ENCODE measurements at places on chromosomes 3 and 15.

GRCh38 chr15:66489179-66489791, 8.3 kb downstream of the SNAPC5 start:
- DNase-seq: no peak

DNA sequence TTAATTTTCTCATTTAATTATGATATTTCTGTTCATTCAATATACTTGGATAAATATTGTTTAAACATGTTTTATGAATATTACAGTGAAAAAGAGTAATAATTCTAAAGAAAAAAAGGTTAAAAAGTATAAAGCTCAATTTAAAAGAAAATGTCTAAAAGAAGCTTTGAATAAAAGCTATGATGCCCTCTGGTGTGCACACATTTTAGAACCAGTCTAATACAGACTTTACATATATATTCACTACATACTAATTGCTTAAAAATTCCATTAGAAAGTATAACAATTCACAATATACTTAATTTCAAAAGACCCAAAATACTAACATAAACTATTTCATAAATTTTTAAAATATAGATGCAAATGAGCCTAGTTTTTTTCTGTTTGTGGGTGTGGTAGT, 909.1 kb upstream of the ROBO1 start:
- no peak for DNase-seq

GRCh38 chr3:114741066-114741465, 406.0 kb downstream of the ZBTB20 start:
- no peak for DNase-seq

- DNase-seq: no peak
Measured at GRCh38 chr3:165156757-165157420, 39.3 kb downstream of the SLITRK3 start.

DNA sequence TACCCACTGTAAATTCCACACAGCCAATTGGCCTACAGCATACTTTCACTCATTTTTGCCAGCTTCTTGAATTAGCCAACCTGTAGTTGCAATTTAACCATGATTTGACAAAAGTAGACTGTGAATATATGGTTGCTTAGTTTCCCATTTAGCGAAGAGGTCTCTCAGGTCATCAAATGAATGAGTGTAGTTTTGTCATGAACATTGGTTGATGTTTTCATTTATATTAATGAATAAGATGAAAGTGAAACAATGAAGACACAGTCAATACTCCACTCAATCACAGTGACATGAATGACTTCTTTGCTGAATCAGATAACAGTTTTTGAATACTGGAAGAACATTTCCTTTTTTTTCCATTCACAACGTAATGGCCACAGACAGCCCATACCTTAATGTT, 15.3 kb upstream of the FAM3D start:
- DNase-seq: no peak

- DNase-seq: no peak
Measured at GRCh38 chr3:11452312-11452711, 180.1 kb downstream of the ATG7 start.

GRCh38 chr15:25738171-25738965, 124.8 kb downstream of the ATP10A start:
- DNase-seq: no peak

GRCh38 chr3:187450431-187451190, 82.4 kb downstream of the RTP4 start:
- no peak for DNase-seq

DNA sequence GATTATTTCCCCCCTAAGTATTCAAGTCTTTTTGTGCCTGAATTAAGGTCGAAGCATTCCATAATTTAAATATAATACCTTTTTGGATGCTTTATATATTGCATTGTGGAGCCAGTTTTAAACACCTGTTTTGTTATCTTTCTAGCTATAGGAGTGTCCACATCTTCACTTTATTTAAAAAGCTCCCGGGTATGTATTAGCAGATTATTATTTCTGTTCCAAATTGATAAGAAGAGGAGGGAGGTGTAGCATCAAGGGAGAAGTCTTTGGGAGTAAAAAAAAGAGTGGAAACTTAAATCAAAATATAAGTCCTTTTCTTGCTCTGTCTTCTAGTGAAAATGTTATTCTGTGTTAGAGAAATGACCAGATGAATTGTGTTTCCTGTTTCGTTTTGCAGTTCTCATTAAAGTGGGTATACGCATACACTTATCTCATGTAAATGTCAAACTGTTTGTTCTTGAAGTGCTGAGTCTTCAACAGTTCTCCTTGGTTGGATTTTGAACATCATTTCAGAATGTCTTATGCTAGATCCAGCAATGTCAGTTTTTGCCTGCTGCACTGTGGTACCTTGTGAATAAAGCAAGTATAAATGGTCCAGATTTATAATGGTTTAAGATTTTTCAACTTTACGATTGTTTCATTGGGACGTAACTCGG, 105.8 kb downstream of the FNDC3B start:
- no peak for DNase-seq

- DNase-seq: no peak
Measured at GRCh38 chr3:115806501-115806900, 183.2 kb downstream of the GAP43 start.

GRCh38 chr3:159803459-159803858, 185.2 kb upstream of the IL12A start:
- DNase-seq: no peak

- DNase-seq: no peak
Measured at GRCh38 chr3:184022323-184022722, 4.6 kb upstream of the ABCC5 start.

DNA sequence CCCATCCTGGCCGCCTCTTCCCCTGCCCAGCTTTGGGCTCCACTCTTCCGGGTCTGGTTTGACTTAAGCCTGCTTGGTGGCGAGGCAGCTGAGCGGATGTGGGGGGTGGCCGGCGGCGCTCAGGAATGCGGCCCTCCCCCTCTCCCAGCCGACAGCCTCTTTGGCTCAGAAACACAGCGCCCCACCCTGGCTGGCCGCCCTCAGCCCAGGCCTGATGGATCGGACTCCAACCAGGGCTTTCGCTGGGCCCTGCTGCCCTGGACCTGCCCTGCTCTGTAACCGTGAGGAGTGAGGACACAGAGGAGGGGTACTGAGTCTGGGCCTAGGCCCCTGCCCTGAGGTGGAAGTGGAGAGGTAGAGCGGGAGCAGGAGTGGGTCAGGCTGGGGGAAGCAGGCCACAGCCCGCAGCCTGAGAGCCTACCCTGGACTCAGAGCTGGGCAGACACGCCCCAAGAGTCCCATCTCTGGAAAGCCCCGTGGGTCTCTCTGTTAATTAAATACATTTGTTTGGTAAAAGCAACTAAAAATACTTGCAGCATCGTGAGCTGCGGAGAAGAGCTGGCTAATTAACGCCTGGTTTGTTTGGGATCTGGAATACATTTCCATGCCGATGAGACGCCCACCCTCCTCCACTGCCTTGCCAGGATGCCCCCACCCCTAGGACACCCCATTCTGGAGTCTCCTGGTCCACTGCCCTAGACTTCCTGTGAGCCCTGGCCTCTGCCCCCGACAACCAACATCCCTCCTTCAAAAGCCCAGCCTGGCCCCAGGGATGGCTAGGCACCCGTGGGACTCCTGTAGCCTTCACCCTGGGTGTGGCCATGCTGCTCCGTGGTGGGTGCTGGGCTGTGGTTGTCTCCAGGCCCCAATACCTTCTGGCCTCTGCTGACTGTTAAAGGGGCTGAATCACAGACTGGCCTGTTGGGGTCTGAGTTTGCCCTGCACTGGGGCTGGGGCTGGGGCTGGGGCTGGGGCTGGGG, 19.6 kb downstream of the PLXNA1 start:
- no peak for DNase-seq

DNA sequence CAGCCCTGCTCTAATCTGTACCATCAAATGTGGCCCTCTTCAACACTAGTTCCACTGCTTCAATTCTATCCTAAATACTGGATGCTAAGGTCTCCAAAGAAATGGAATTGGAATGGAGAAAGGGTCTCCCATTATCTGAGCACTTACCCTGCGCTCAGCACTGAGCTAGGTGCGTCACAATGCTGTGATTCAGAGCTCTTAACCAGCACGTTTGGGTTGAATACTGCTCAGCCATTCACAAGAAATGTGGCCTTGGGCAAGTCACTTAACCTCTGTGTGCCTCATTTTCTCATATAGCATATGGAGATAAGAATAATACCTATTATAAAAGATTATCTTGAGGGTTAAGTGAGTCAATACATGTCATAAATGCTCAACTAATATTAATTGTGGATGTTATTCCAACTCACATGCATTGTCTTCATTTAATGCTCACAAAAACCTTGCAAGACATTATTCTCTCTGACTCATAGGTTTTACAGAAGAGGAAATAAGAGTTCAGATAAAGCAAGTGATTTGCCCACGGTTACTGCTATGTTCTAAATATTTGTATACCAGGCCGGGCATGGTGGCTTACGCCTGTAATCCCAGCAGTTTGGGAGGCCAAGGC, 27.4 kb upstream of the SRGAP3 start:
- no peak for DNase-seq

DNA sequence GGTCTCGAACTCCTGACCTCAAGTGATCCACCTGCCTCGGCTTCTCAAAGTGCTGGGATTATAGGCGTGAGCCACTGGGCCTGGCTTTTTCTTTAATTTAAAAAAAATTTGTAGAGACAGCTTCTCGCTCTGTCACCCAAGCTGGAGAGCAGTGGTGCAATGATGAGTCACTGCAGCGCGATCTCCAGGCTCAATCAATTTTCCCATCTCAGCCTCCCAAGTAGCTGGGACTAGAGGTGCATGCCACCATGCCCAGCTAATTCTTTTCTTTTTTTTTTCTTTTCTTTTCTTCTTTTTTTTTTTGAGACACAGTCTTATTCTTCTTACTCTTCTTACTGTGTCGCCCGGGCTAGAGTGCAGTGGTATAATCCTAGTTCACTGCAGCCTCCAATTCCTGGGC, 19.8 kb downstream of the TUBGCP4 start:
- DNase-seq: no peak

GRCh38 chr3:152202976-152203626, 65.6 kb upstream of the MBNL1 start:
- DNase-seq: no peak

DNA sequence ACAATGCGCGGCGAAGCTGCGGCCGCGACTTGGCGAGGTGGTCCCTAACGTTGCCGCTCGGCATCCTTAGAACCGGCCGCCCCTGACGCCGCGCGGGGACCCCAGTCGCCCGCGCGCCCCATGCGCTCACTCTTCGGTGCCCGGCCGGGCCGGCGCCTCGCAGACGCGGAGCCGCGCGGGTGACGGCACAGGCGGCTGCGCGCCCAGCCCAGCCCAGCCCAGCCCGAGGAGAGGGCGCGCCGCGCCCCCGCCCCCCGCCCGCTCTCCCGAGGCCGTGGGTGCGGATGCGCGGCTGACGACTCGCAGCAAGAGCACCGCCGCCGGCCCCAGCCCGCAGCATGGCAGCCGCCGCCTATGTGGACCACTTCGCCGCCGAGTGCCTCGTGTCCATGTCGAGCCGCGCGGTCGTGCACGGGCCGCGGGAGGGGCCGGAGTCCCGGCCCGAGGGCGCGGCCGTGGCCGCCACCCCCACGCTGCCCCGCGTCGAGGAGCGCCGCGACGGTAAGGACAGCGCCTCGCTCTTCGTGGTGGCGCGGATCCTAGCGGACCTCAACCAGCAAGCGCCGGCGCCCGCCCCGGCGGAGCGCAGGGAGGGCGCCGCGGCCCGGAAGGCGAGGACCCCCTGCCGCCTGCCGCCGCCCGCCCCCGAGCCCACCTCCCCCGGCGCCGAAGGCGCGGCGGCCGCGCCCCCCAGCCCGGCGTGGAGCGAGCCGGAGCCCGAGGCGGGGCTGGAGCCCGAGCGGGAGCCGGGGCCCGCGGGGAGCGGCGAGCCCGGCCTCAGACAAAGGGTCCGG, 437 bp downstream of the KLF13 start:
- DNase-seq: no peak

DNA sequence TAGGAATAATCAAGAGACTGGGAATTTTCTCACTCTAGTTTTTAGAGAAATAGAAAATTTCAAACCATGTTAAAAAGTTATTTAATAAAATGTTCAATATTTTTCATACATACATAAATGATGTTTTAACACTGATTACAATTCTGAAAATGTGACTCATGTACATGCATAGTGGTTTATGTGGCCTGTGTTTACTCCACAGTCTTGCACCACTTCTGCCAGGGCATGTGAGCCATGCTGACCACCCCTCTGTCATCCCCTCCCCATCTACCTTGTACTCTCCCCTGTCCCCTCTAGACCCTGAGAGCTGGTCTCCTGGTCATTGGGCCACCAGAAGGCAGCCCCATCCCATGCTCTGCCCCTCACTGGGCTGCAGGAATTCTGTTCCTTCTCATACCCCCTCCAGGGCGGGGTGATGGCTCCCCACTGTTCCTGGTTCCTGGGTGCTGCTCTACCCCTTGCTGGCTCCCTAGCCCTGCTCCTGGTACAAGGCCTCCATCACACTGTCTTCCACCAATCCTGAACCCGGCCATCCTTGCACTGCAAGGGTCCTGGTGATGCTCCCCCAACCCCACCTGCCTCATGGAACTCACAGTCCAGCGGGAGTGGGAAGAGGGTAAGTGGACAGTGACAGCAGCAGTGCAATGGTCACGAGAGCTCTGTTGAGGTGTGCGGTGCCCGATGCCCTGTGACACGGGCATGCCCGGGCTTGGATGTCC, 24.2 kb upstream of the SLC41A3 start:
- no peak for DNase-seq

DNA sequence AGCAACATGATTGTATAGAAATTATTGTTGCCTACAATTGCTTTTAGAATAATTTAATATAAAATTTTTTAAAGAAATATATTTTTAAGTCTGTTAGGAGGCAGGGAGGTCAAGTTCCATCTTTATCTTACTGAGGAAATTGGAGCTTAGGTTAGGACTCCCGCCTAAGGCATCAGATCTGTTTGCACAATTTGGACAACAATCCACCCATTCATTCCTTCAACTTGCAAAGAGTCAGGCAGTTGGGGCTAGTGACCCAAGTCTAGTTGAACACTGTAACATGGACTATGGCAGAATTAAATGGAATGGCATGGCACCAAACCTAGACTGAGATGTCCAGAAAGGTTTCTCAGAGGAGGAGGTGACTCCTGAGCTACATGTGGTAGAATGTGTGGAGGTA, 149.4 kb upstream of the SETMAR start:
- no peak for DNase-seq

DNA sequence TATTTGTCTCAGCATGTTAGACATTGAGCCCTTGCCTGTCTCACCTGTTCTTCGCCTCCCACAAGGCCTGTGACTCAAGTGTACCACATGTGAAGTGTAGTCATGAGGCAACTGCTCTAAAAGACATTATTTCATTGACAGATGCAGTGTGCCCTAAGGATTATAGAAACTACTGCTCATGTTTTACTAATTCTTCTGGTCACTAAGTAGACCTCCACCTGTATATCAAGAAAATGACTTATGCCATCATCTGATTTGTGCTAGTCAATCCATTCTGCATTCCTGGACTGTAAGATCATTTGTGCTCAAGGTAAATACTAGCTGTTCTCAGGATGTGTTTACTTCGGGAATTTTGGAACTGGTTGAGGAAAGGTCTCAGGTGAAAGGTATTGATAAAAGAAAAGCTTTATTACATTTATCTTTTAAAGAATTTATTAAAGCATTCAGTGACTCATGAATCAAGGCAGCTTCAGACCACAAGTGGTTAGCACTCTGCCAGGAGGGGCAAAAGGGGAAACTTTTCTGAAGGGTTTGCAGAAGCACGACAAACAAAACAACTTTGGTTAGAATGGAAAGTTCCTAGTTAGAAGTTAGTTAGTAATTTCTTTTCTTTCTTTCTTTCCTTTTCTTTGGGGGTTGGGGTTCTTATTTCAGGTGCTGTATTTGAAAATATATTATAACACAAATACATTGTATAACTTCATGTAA, 465.3 kb upstream of the CBLB start:
- DNase-seq: no peak
